Omental fat pad (tissue), 4 donors: ENCODE measurements at places on chromosomes 6 and 20. TPM values are rescaled to one million over a fixed set of nuclear protein-coding genes. Genes with fewer than 3 reads are reported as not detected.

GRCh38 chr6:127462376-127462775 is 3.2 kb upstream of the KIAA0408 start:
- no peak for DNase-seq

DNA sequence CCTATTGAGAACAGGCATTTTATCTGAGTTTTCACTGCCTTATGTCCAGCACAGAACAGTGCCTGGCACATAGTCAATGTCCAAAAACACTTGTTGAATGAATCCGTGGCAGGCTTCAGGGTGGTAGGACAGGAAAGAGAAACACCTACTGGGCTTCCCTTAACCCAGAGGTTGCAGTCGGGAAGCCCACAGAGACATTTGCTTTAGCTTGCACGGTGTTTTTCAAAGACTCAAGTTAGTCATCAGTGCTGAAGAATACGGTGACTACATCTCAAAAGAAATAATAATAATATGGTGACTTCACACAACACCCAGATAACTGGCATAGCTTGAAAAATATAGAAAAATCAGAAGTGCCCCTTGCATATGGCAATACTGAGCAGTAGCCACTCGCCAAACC is 160.4 kb downstream of the CD83 start:
- no peak for DNase-seq

GRCh38 chr6:21907291-21907690 is 313.7 kb downstream of the SOX4 start:
- no peak for DNase-seq

Gene CUTA
- total RNA-seq = 57.1 TPM

DNA sequence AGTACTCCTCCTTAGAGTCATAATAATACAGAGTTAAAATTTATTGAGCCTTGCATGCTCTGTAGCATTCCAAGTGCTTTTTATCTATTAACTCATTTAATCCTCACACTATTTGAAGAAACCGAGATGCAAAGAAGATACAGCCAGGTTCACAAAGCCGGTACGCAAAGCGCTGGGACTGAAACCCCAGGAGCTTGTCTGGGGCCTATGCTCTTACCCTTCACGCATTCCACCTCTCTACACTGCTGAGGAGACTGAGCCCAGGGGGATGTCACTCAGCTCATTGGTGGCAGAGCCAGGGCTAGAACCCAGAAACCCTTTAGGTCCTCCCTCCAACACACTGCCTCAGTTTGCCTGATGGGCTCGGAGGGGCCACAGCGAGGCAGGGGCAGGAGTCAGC is 19.7 kb upstream of the MRPS18A start:
- DNase-seq = no peak

Gene CNR1
- 14.4 TPM for total RNA-seq

DNA sequence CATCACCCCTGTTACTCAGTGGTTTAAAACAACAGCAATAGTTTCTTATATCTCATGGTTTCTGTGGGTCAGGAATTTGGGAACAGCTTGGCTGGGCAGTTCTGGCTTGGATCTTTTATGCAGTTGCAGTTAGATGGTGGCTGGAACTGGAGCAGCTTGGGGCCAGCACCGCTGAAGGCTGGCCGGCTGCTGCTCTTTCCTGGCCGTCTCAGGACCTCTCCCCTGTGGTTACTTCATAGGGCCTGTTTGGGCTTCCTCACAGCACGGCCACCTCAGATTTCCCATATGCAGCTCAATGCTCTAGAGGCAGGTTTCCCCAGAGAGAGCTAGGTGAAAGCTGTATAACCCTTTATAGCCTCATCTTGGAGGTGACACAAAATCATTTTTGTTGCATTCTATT is 15.6 kb downstream of the PKIG start:
- DNase-seq = peak; percentile 5

DNA sequence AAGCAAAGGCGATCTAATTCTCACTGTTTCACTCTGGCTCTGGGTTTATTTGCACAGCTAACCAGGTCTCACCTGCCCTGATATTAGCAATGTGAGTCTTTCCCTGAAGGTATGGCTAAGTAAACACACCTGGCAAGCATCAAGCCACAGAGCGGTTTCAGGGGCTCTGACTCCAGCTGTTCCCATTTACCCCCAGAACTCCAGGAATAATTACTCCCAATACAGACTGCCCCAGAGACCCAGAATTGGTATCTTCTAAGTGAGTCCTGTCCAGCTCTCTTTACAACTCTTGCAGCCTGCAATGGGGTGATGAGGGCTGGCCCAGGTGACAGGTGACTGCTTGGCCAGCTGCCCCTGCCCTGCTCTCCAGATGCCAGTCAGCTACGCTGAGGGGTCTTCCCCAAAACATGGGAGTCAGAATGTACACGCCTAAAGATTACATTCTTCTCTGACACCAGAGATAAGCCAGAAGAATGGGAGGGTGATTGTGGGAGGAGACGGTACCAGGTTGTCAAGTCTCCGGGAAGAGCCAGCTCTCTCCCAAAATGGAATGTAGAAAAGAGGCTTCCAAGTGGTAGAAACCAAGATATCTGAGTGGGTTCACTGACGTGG is 4.9 kb upstream of the LRRN4 start:
- DNase-seq = no peak

GRCh38 chr20:19975901-19976300 is 41.3 kb upstream of the NAA20 start:
- DNase-seq = no peak
